Gastrocnemius medialis (tissue), 4 donors: ENCODE measurements at places on chromosomes 7 and 10. TPM values are rescaled to one million over a fixed set of nuclear protein-coding genes. Genes with fewer than 3 reads are reported as not detected.

UCMA gene
- not detected for total RNA-seq

NPFFR1 gene
- total RNA-seq: 0.03 TPM

LAMB1 gene
- total RNA-seq: 18.8 TPM

ZFAND2A gene
- total RNA-seq: 15.6 TPM

ARHGAP19 gene
- 1.8 TPM for total RNA-seq

LRRTM3 gene
- total RNA-seq: not detected

PTPRN2 gene
- 0.66 TPM for total RNA-seq

LRCH4 gene
- 90.5 TPM for total RNA-seq

DNA sequence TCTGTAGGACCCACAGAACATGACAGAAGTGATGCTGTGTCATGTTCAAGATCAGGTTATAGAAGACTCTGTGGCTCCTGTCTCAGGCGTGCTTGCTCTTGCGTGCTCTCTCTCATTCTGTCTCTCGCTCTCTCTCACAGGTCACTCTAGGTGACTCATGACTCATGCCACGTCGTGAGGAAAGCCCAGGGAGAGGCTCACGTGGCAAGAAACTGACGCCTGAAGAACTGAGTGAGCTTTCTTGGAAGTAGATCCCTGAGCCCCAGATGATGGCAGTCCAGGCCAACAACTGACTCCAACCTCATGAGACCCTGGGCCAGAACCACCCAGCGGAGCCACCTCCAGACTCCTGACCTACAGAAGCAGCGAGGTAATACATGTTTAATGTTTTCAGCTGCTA lies 103.3 kb downstream of the DNMBP start:
- H3K27ac ChIP-seq: peak overlapping the region; percentile 69
- no peak overlapping the region for H3K4me3 ChIP-seq
- peak; percentile 80 for DNase-seq
- H3K4me1 ChIP-seq: peaks cover 4% of the 10 kb centered on the region

GRCh38 chr7:105309235-105310169 lies 79.2 kb downstream of the SRPK2 start:
- no peaks in the 10 kb centered on the region for H3K27me3 ChIP-seq
- no peaks in the 10 kb centered on the region for H3K36me3 ChIP-seq
- peaks cover 2% of the 10 kb centered on the region for H3K4me1 ChIP-seq
- no peak for DNase-seq
- no peak overlapping the region for H3K27ac ChIP-seq

DNA sequence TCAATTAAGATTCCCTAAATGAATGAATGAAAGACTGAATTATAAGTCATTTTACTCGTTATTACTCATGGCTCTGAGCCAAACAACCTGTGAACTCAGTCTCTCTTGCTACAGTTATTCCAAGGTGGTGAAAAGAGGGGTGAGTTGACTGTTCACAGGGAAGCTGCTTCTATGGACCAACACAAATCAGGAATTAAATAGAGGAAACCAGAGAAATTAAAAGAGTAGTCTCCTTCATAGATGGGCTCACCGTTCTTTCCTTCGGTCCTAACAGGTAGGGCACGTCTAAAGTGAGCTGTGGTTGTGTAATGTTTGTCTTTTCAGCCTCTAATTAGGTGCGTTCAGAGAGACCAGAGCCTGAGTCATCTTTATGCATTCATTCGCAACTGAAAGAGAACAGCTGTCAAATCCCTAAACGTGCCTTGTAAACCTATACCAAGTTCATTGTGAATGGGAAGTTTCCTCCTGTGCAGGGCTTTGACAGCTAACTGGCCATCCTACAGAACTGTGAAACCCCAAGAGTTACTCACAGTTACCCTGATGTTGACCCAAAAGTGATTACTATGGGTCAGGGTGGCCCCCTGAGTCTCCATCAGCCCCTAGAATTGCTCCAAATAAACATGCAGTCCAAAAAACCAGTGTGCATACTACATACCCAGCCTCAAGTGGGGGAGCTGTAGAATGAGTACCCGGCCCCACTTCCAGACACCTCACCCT lies 18.2 kb upstream of the C10orf53 start:
- no peaks in the 10 kb centered on the region for H3K4me1 ChIP-seq
- DNase-seq: no peak
- no peaks in the 10 kb centered on the region for H3K36me3 ChIP-seq
- no peak overlapping the region for H3K4me3 ChIP-seq
- H3K27ac ChIP-seq: no peak overlapping the region

GRCh38 chr7:134186027-134186426 lies 58.9 kb downstream of the LRGUK start:
- no peak for DNase-seq
- H3K4me3 ChIP-seq: no peak overlapping the region
- no peaks in the 10 kb centered on the region for H3K27me3 ChIP-seq
- H3K36me3 ChIP-seq: no peaks in the 10 kb centered on the region

DNA sequence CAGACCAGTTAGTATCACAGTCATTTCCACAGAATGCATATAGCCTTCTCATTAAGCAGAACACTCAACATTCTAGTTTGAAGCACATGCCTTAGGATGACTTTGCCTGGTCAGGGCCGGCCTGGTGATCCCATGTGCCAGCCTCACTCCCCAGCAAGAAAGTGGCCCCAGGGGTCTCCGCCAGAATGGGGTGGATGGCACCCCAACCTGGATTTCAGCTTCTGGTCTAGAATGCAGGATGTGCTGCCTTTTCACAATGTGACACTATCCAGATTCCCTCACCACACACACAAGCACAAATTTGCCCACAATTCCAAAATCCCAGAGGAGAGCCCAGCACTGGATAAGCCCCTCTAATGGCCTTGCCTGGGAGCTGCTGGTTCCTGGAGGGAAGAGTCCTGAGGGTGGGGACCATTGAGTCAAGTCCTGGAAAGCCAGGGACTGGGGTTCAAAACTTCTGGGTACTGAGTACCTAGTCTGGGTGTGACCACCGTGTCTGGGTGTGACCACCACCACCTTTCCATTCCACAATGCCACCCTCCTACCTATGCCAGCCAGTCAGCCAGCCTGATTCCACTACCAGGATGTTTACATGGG lies 41.5 kb upstream of the GPAM start:
- no peaks in the 10 kb centered on the region for H3K36me3 ChIP-seq
- no peak overlapping the region for H3K4me3 ChIP-seq
- H3K4me1 ChIP-seq: no peaks in the 10 kb centered on the region

- H3K27me3 ChIP-seq: no peaks in the 10 kb centered on the region
- no peak overlapping the region for H3K27ac ChIP-seq
- no peak for DNase-seq
- no peak overlapping the region for H3K4me3 ChIP-seq
Observed at GRCh38 chr7:12756821-12757220, 69.4 kb downstream of the ARL4A start.

DNA sequence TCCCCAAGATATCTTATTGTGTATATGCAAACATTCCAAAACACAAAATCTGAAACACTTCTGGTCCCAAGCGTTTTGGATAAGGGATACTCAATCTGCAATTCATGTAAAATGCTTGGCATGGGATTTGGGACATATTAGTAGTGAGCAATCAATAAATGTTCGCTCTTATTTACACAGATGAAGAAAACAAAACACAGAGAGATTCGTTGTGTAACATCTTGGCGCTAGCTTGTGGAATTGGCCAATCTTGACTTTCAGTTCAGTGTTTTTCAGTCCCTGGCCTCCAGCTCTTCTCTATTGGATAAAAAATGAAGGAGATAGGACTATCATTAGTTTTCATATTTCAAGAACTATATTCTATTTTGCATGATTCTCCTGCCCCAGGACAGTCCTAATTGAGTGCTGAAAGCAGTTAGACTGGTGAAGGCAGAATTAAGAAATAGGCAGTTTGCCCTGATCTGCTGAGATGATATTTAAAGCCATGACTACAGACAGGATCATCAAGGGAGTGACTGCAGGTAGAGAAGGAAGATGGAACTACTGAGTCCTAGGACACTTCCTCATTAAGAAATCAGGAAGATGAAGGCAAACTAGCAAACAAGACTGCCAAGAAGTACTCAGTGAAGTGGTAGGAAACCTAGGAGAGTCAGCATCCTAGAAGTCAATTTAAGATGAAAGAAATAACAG lies 1.8 kb downstream of the PNLIPRP3 start:
- H3K27ac ChIP-seq: no peak overlapping the region
- no peaks in the 10 kb centered on the region for H3K4me1 ChIP-seq
- no peak for DNase-seq
- no peaks in the 10 kb centered on the region for H3K36me3 ChIP-seq
- H3K4me3 ChIP-seq: no peak overlapping the region
